ENCODE measurements at places on chromosomes 3 and 15. TPM values are rescaled to one million over a fixed set of nuclear protein-coding genes. Genes with fewer than 3 reads are reported as not detected.

B3GNT5 gene
- 15.5 TPM for total RNA-seq

PPP1R14D gene
- not detected for total RNA-seq

SLC9C1 gene
- total RNA-seq: not detected

SERPINI2 gene
- total RNA-seq: not detected

CKMT1B gene
- 5.1 TPM for total RNA-seq

KNL1 gene
- total RNA-seq: 6.5 TPM

EBLN2 gene
- 0.70 TPM for total RNA-seq

ATP13A4 gene
- total RNA-seq: not detected

Data from A549 treated with GW870086 at 1 μM for 4 hours (cell line).